Psoas muscle (tissue), 8 donors: ENCODE measurements at places on chromosomes 1 and 21. TPM values are rescaled to one million over a fixed set of nuclear protein-coding genes. Genes with fewer than 3 reads are reported as not detected.

DNA sequence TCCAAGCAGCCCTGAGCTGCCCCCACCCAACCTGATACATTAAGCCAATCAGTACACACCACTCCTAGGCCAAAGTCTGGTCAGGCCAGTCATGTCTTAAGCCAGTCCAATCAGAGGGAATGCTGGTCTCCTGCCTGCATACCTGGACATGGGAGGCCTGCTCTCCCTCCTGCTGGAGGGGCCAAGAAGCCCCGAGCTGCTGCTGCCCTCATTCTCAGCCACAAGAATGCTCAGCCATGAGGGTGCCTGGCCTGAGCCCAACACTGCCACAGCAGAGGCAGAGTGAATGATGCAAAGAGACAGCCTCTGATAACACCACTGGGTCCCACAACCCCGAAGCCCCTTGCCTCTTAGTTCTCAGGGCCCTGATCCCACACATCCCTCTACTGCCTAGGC lies 23.0 kb downstream of the CHD5 start:
- DNase-seq = no peak

DNA sequence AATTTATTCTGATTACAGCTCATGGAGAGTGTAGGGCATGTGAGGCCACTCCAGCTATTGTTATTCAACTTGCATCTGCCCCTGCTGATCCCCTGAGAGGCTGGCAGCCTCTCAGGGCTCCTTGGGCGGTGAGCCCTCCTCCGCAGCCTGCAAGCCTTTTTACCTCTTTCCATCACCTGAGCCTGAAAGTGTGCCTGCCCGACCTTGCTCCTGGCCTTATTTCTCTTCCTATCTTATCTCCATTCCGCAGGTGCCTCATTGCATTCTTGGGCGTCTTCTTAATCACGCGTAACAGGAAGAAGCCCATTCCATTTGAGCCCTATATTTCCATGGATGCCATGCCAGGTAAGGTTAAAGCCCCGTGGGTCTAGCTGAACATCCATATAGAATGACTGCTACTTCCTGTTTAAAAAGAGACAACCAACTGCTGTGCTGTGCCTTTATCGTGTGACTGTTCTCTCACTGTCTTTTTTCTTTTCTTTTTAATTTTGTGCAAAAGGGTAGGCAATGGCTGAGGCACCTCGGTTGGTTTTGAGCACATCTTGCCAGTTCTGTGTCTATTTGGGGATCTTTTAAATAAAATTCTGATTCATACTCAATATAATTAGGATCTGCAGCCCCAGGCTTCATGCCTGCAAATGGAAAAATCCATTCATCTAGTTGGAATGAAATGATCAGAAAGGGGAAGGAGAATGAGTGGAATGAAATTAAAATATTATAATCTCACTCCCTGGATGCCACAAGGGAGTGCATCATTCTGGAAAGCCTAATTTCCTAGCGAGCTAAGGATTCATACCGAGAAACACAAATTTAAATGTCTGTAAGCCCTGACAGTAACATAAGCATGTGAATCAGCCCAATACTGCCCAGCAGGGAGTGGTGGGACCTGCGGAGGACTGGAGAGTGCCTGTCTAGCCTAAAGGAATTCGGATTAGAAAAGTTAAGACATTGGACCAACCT lies 38.6 kb upstream of the RCAN3 start:
- no peak for DNase-seq

- DNase-seq = no peak
Measured at GRCh38 chr1:8670371-8670818, 147.0 kb downstream of the RERE start.

DNA sequence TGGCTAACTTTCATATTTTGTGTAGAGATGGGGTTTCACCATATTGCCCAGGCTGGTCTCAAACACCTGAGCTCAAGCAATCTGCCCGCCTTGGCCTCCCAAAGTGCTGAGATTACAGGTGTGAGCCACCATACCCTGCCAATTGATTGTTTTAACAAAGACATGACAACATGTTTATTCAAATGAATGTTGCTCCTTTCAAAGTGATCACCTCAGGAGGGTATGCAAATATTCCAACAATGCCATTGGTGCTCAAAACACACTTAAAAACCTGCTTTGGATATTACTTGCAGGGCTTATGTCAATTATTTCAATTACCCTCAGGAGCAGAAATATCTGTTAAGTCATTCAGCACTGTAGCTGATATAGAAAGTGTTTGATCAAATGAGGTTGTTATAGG lies 7.9 kb downstream of the LAX1 start:
- no peak for DNase-seq

DNA sequence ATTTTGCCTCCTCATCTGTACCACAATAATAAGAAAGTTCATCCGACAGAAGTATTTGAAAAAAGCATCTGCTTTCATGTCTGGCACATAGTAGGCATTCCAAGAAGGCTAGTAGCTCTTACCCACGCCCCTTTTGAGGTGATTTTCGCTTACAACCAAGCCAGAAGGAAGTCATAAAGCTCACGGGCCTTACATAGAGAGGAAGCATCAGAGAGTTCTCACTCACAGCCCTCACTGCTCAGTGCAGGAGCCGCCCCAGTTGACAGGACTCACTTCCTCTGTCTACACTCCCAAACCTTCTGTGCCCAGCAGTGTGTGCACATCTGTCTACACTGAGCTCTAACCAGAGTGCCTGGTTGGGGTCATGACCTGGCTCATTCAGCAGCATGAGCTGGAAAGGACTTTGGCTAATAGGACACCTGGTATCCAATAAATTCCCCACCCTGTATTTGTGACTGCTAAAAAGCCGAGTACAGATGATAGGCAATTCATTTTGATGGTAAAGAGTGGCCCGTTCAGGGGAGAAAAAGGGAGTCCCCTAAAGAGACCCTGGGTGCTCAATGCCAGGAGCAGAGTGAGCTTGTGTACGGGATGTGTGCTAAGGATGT lies 36.8 kb upstream of the DUSP10 start:
- DNase-seq = no peak

Gene C1orf159
- 2.7 TPM for total RNA-seq
